ENCODE measurements at places on chromosomes 2 and 18.
A peak's percentile ranks its signal among the peaks of the same experiment; 100 is the strongest.

- no peak for DNase-seq
Observed at GRCh38 chr18:63183952-63184770, 135.4 kb downstream of the BCL2 start.

GRCh38 chr2:1662606-1663180 lies 81.6 kb downstream of the PXDN start:
- no peak for DNase-seq

GRCh38 chr2:15158532-15158931 lies 402.6 kb downstream of the NBAS start:
- no peak for DNase-seq

GRCh38 chr2:202824901-202825300 lies 46.7 kb downstream of the ICA1L start:
- DNase-seq: no peak

GRCh38 chr2:26432363-26432762 lies 30.6 kb downstream of the DRC1 start:
- no peak for DNase-seq

GRCh38 chr18:24219561-24220317 lies 80.9 kb downstream of the CABYR start:
- no peak for DNase-seq

- DNase-seq: no peak
Observed at GRCh38 chr18:10094655-10095054, 180.8 kb downstream of the VAPA start.

GRCh38 chr2:15212249-15212648 lies 348.9 kb downstream of the NBAS start:
- no peak for DNase-seq

- no peak for DNase-seq
Observed at GRCh38 chr18:21834299-21834660, 93.7 kb downstream of the MIB1 start.

DNA sequence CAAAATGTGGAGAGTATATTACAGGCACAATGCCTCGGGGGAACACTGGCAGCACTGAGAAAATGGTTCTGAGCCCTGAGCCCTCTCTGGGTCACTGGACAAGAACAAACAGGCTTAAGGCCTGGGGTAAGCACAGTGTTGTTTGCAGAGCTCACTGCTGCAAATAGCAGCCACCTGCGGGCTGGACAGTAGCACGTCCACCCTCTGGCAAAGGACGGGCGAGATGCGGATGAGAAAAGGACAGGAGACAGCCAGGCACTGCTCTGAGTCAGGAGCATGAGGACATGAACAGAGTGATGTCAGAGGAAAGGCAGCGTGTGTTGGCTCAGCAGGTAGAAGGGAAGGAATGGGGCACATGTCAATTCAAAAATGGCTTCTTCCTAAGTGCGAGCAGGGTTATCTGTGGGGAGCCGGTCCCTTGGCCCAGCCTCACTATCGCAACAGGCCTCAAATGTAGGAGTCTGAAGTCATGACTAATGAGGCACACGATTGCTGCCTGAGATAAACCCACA lies 25.9 kb upstream of the NEB start:
- DNase-seq: no peak

- DNase-seq: no peak
Observed at GRCh38 chr2:56313500-56313921, 129.7 kb downstream of the CCDC85A start.

GRCh38 chr18:10312326-10313015 lies 142.0 kb upstream of the APCDD1 start:
- DNase-seq: no peak

GRCh38 chr18:5195656-5196055 lies 1.4 kb downstream of the AKAIN1 start:
- DNase-seq: no peak

DNA sequence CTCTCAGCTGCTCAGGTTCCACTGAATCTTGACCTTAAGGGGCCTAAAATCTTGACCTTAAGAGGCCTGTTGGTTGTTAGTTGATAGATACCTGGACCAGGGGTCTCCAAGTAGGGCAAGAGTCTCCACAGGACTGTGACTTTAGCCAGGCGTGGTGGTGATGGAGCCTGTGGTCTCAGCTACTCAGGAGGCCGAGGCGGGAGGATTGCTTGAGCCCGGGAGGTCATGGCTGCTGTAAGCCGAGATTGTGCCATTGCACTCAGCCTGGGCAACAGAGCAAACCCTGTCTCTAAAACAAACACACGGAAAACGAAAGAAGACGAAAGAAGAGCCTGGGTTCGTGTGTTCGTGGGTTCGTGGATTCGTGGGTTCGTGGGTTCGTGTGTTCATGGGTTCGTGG lies 120.2 kb upstream of the CTDP1 start:
- no peak for DNase-seq

DNA sequence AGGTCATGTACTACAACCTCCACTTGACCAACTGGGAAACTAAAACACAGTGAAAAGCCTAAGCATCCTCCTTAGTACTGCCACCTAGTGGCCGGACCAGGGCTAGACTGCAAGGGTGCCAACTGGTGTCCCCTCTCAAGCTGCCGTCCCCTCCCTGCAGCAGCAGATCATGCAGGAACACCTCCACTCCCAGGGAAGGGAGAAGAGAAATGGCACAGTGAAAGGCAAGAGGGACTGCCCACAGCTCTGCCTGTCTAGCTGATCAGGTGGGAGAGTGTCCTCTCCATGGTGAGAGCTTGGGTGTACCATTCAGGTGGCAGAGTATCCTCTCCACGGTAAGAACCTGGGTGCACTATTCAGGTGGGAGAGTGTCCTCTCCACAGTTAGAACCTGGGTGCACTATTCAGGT lies 78.1 kb downstream of the AAK1 start:
- peak; percentile 90 for DNase-seq

- DNase-seq: no peak
Observed at GRCh38 chr2:44889096-44889495, 52.4 kb upstream of the SIX3 start.

DNA sequence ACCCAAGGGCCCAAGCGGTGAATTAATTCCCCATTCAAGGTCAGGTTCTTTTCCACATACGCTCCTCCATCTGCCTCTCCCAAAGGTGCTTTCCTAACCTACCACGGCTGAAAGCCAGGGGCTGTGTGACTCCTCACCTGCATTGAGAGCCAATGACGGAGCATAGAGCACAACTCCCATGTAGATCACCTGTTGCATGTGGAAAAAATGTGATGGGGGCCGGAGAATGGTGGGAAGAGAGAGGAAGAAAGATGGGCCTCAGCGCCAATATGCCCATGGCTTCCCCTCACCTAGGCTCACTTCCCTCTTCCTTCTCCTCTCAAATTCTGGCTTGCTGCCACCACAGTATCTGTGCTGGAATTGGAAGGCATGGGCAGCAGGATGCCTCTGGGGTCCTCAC lies 5.5 kb upstream of the ATRAID start:
- DNase-seq: no peak

GRCh38 chr2:48607307-48608014 lies 10.2 kb upstream of the GTF2A1L start:
- no peak for DNase-seq

DNA sequence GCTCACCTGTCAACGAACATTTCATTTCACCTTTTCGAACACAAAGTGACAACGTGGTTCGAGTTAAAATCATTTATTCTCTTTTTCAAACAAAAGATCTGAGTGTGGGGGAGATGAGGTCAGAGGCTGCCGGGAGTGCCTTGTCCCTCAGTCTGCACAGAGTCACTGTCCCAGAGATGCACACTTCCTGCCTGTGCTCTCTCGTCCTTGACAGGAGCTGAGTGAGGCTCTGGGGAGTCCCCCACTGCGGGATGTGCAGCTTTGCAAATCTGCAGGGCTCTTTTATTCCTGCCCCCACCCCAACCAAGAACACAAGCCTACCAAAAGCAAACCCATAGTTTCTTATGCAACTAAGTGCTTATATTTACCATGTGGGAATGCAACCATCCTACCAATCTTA lies 497.8 kb downstream of the EIPR1 start:
- no peak for DNase-seq

DNA sequence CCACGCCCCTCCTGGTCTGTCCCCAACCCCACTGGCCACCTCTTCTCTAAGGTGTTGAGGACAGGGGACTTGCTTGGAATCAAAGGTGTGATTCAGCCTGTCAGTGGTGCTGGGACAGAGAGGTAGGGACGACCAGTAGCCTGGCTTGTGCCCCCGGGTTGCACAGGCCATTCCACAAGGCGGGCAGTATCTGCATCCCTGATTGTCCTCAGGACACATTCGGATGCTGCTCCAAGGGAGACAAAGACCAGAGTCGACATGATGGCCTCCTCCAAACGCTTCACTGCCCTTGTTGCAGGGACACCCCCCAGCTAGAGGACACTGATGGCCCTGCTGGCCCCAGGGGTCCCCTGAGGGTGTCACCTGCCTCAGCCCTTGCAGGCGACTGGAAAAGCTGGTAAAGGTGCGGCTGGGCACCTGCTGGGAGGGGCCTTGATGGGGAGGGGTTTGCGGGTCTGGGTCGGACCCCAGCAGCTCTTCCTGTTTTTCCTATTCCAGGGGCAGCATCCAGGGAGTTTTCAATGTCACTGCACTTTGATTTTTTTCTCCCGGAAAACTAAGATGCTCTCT lies 98.0 kb downstream of the PTGR3 start:
- DNase-seq: peak; percentile 22

DNA sequence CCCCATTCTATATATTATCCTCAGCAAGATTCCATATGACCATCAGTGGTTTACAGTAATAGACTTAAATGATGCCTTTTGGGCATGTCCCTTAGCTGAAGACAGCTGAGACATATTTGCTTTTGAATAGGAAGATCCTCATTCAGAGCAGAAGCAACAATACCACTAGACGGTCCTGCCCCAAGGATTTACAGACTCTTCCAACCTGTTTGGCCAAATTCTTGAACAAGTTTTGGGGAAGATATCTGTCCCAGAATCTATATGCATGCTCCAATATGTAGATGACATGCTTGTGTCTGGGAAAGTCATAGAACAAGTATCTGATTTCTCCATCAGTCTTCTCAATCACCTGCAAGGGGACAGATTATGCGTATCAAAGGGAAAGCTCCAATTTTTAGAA lies 137.1 kb upstream of the RMP24 start:
- no peak for DNase-seq

DNA sequence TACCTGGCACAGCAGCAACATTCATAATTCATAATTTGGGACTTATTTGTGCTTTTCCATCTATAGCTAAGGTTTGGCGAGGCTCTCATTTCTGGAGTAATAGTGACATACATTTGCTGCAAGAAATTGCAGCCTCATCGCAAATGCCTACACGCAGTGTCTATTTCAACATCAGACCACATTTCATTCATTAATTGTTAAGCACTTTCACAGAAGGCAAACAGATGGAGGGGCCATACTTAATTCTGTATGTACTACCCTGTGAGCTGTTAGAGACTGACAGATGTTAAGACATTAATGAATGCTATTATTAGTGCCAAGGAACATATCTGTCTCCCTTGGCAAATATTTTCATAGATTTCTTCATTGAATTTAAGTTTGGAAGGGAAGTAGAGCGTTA lies 125.7 kb downstream of the UXS1 start:
- DNase-seq: no peak

GRCh38 chr2:15492773-15493325 lies 68.3 kb downstream of the NBAS start:
- no peak for DNase-seq

- no peak for DNase-seq
Observed at GRCh38 chr18:30658306-30658705, 384.2 kb downstream of the DSC3 start.

GRCh38 chr2:112692495-112692911 lies 28.3 kb upstream of the NT5DC4 start:
- peak; percentile 73 for DNase-seq

DNA sequence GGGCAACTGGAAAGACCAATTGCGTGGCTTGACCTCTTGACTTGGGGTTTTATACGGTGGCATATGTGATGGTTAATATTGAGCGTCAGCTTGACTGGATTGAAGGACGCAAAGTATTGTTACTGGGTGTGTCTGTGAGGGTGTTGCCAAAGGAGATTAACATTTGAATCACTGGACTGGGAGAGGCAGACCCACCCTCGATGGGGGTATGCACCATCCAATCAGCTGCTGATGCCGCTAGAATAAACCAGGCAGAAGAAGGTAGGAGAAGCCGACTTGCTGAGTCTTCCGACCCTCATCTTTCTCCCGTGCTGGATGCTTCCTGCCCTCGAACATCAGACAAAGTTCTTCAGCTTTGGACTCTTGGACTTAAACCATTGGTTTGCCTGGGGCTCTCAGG lies 34.2 kb upstream of the YPEL5 start:
- no peak for DNase-seq

All from activated CD8-positive, alpha-beta memory T cell treated with anti-CD3 and anti-CD28 coated beads, Interleukin-2, amount 50 U/mL, for 48 hours (primary cell).